ENCODE measurements at places on chromosomes 2 and 18.
A peak's percentile ranks its signal among the peaks of the same experiment; 100 is the strongest.

DNA sequence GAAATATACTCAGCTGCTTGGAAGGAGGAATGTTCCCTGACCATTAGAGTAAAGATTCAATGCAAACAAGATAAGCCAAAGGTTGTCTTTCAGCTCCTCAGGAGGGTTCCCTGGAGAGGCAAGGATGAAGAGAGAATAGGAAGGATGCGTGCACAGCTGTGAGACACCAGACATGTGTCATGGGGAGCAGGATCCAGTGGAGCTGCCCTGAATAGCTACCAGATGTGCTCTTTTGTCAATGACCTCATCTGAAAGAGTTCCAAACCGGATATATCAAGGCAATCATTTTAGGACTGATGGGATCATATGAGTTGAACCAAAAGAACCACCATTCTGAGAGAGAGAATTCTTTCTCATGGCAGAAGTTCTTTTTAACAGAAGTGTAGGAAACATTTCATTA is 490.6 kb downstream of the IRS1 start:
- no peak for DNase-seq

- DNase-seq = no peak
Measured at GRCh38 chr2:55598056-55598795, 19.2 kb downstream of the PPP4R3B start.

DNA sequence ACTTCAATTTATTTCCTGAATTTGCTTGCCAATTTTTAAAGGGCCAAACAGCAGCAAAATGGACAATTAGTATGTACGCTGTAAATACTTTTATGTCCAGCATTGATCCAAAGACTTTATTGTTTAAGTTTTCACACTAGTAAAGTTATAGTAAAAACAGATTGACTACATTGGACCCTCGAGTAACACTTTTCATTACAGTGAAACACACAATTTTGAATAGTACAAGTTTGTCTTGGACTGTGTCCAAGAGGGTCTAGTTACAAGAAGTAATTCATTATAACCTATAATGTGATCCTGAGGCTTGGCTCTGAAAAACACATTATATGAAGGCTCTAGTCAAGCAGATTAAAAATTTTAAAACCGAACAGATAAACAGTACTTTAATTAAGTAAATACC is 11.4 kb upstream of the RBBP8 start:
- DNase-seq = no peak

GRCh38 chr18:65133610-65134009 is 617.2 kb upstream of the CDH7 start:
- DNase-seq = no peak

- DNase-seq = no peak
Measured at GRCh38 chr2:31013301-31013700, 124.9 kb downstream of the GALNT14 start.

DNA sequence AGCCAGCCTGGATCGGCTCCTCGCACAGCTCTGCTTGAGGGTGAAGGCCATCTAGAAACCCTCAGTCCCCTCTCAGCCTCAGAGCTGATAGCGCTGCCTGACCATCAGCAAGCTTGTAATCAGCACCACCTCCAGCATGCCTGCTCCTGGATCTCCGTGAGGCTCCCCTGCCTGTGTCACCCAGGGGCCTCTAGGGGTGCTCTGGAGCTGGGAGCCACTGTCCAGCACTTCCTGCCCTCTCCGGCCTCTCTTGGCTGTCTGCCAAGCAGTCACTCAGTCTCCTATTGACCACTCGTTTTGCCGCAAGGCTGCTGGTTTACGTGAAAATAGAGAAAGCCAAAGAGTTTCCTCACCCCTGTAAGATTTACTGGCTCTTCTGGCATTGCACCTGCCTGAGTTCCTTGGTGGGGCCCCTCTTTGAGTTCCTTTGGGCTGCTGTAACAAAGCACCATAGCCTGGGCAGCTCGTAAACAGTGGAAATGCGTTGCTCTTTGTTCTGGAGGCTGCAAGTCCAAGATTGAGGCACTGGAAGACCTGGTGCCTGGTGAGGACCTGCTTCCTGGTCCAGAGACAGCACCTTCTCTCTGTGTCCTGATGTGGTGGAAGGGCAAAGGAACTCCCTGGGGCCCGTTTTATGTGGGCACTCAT is 17.9 kb downstream of the CAPN10 start:
- DNase-seq = no peak

DNA sequence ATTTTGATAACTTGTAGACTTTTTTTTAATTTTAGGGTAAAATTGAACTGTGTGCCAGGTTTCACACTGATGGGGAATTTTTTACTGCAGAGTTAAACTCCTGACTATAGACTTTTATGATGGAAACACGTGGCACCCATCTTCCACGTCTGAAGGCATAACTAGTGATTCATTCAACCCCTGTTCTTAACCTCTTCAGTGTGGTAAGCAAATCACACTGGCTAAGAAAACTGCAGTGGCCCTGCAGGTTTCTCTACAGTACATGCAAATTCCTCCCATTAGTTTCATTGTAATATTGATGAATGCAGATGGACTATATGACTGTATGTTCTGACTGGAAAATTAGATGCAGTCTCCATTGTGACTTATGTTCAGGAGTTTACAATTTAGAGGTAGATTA is 47.2 kb downstream of the SMAD4 start:
- DNase-seq = no peak

DNA sequence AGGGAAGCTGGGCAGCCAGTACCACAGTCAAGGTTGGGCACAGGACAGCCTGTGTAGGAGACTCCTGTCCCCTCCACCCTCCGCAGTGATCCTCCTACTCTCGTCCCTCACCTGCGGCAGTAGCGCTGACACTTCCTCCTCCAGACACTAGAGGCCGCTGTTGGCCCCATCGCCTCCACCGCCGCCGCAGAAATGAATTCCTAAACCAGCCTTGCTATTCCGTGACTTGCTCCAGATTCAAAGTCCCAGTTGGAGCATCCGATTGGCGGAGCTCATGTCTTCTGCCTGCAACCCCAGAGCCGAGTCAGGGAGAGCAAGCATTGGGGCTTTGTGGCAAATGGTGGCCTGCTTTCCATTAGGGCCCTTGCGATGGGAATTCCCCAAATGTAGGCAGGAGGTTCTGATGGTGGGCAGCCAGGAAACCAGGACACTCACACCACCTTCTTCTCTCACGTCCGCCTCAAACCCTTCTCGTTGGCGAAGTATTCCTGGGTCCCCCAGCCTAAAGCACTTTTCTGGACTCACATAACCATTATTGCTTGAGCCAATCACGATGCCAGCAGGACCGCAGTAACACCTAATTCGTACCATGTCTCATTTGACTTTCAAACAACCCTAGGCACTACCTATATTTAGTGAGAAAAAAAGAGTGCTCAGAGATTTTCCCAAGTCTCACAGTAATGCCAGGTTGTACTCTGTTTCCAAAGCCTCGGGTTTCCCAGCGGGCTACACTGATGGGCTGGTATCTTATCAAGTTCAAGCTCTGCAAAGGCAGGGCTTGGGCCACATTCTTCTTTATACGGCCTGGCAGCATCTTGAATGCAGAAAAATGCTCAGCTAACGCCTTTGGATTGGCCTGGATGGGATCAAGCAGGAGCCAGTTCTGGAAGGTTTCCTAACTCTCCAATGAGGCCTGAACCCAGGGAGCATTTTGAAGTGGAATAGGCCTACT is 1.2 kb upstream of the DNAJB2 start:
- no peak for DNase-seq

DNA sequence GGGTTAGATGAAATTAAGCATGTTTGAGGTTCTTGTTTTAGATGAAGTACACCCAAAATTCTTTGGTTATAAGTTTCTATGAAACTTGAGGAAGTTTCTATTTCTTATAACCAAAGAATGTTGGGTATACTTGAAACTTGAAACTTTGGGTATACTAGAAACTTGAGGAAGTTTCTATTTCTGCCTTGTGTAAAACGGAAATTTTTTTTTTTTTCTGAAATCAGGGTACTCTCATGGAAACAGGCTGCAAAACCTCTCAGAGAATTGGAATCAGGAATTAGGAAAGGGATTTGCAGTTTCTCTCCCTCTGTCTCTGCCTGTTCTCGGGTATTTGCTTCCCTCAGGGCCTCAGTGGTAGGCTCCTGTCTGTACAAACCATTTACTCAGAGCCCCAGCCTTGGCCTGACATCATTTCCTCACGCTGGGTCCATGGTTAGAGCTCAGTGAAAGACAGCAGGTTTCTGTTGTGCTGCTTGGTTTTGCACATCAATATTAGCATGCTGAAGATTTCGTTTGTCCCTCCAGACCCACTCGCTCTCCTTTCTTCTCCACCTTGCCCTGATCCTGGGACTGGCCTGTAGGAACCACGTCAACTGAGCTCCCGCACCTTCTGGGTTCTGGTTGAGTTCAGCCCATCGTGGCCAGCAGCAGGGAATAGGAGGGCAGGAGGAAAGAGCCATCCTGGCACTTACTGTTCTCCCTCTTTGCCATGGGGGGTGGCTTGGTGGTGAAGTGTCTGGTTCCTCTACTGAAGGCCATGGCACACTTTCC is 106.4 kb downstream of the POLR1A start:
- peak; percentile 75 for DNase-seq

GRCh38 chr2:54455131-54455562 is 980 bp upstream of the SPTBN1 start:
- peak; percentile 33 for DNase-seq

DNA sequence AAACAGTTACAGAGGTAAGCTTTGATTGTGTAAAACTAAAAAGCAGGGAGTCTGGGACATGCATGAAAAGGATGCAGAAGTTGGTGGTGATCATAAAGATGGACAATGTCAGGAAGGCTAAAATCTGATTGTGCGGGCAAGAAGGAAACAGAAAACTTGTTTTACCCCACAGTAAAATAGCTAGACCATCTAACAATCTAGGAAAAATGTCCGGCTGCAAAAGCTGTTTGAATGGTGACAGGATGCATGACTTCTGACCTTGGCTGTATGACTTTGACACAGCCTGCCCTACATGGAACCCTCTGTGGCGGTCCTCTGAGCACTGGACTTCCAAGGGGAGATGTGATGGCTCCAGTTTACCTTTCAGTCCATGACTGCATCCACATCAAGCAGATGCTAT is 93.6 kb downstream of the RAPH1 start:
- no peak for DNase-seq

GRCh38 chr2:232434563-232435374 is 21.2 kb upstream of the ALPI start:
- DNase-seq = no peak

DNA sequence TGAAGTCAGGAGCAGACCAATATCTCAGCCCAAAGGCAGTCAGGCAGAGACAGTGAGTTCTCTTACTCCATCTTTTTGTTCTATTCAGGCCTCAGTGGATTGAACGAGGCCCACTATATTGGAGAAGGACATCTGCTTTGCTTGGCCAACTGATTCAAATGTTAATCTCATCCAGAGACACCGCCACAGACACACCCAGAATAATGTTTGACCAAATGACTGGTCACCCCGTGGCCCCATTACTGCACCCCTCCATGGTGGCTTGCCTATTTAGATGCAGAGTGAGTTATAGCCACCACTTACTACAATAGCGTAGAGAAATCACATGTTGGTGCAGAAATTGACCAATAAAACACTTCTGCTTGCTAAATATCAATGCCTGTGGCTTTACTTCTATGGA is 88.1 kb downstream of the HRH4 start:
- DNase-seq = no peak

- DNase-seq = no peak
Measured at GRCh38 chr2:240928476-240929363, 22.6 kb downstream of the CROCC2 start.

DNA sequence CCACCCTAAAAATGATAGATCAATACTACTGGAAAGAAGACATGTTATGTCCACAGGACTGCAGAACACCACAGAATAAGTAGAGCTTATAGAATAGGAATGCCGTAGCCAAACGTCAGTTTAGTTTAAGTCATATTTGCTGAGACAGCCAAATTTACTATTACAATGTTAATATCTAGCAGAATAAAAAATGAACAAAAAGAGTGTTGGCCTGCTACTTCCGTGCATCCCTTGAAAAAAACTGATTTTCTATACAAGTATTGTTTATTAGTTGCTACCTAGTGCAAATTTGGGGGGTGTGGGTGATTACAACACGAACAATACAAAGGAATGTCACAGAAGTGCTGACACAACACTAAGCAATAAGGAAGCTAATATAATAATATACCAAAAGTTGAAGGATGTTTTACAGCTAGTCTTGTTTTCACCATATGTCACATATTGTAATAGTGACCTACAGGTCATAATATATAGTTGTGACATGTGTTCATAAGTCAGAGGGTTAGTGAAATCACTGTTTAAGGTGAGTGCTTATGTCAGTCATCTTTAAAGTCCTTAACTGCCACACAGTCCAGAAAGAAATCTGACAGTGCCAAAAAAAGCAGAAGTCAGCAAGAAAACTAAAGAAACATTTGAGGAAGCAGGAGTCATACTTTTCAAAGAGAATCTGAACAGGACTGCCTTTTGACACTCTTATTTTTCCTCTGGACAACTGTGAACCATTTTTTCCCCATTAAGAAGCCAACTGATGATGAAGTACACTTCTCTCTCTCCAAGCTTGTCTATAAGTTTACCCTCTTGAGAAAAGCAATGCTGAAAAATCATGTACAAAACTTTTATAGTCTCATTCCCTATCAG is 376.4 kb downstream of the ZEB2 start:
- peak; percentile 33 for DNase-seq

DNA sequence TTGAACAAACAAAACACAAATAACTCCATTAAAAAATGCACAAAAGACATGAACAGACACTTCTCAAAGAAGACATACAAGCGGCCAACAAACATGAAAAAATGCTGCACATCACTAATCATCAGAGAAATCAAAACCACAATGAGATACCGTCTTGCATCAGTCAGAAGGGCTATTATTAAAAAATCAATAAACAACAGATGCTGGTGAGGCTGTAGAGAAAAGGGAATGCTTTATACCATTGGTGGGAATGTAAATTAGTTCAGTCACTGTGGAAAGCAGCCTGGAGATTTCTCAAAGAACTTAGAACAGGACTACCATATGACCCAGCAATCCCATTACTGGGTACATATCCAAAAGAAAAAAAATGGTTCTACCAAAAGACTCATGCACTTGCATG is 37.8 kb downstream of the GPR155 start:
- no peak for DNase-seq

- DNase-seq = no peak
Measured at GRCh38 chr18:49473721-49474120, 13.3 kb upstream of the DYM start.

- DNase-seq = no peak
Measured at GRCh38 chr2:229810786-229811185, 96.4 kb upstream of the DNER start.

DNA sequence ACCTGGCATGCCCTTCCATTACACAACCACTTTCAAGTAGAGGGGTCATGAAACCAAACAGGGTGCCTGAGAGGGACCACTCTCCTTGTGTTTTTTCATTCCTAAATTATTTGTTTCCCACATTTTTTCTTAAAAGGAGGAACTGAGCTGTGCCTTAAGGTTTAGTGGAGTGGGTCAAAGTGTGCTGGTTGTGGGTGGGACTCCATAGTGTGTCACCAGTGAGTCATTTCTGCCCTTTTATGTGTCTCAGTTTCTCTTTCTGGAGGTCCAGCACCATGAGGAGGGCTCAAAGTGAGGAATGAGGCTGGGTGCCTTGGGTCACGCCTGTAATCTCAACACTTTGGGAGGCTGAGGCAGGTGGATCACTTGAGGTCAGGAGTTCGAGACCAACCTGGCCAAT is 37.8 kb downstream of the COMMD1 start:
- no peak for DNase-seq

GRCh38 chr2:71923143-71923525 is 224.5 kb downstream of the CYP26B1 start:
- no peak for DNase-seq

- DNase-seq = no peak
Measured at GRCh38 chr2:144333143-144333555, 186.8 kb downstream of the ZEB2 start.

Measured in common myeloid progenitor, CD34-positive (primary cell).